ENCODE measurements at places on chromosomes 6 and 20.

DNA sequence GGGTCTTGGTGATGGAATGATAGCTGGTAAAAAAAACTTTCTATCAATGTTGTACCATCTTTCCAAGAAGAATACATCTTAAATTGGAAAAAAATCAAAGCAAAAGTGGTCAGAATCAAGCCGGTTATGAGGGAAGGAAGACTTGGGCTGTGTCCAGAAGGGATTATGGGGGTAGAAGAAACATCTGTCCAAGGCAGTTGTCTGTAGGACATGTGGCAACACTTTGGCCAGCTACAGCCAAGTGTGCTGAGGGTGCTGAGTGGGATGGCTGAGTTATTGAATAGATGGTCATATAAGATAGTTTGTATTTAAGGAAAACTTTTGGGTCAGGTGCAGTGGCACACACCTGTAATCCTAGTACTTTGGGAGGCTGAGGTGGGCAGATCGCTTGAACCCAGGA lies 38.4 kb downstream of the INSM1 start:
- DNase-seq, result no peak

GRCh38 chr20:12528591-12529041 lies 480.2 kb upstream of the SPTLC3 start:
- no peak for DNase-seq

GRCh38 chr6:157516319-157517026 lies 135.5 kb downstream of the ZDHHC14 start:
- no peak for DNase-seq

- no peak for DNase-seq
Observed at GRCh38 chr6:139764498-139764986, 390.1 kb upstream of the CITED2 start.

DNA sequence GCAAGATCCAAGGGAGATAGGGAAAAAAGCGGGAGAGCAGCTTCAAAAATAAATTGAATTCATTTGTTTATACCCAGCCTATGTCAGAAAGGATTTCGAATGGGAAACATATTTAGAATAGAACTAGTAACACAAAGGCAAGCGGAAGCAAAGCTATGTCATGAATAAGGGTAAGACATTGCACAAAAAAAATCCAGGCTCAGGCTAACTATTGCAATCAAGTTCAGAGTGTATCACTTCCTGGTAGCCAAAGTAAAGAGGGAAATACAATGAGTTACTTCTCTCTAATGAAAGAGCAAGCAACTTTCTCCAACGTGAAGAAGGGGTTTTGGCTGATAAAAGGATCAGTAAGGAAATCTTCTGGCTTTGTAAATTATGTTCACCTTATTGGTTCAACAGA lies 212.8 kb downstream of the ZMYND8 start:
- no peak for DNase-seq

DNA sequence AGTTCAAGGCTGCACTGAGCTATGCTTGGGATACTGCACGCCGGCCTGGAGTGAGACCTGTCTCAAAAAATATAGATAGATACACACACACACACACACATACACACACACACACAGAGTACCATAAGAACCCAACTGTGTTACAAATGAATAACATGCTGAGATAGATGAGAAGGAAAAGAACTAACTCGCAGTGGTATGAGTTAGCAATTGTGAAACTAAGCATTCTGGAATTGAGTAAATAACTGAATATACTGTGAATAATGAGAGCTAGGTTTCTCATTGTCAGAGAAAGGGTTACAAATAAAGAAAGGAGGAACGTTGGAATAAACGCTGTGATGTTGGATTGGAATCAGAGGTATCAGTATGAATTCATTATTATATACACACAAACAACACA lies 14.6 kb upstream of the FAXC start:
- no peak for DNase-seq

DNA sequence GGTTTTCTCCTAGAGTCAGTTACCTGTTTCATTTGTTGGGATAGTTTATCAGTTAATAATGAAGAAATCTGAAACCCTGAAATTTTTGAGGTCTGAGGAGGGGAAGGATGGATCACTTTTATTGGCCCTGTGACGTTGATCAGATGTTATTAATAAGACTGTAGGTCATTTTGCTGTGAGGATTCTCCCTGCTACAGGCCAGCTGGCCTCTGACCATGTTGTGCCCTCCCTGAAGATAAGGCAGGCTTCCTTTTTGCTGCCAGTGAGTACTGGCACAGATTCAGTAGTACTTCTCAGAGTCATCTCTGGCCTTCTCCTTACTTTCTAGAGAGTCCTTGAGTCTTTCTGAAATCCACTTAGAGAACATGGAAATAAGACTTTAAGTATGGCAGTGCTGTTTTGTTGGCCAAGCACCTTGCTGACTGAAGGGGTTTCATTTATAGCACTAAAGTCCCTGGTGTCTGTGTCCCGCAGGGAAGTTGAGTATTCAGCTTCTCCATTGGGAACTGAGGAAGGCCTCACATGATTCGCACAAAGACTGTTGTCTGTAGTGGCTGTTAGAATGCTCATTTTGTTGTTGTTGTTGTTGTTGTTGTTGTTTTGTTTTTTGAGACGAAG lies 202.6 kb downstream of the DTNBP1 start:
- no peak for DNase-seq

- DNase-seq, result no peak
Observed at GRCh38 chr6:170444811-170445211, 108.3 kb downstream of the PSMB1 start.

- DNase-seq, result no peak
Observed at GRCh38 chr6:111551521-111552231, 54.0 kb downstream of the TRAF3IP2 start.

DNA sequence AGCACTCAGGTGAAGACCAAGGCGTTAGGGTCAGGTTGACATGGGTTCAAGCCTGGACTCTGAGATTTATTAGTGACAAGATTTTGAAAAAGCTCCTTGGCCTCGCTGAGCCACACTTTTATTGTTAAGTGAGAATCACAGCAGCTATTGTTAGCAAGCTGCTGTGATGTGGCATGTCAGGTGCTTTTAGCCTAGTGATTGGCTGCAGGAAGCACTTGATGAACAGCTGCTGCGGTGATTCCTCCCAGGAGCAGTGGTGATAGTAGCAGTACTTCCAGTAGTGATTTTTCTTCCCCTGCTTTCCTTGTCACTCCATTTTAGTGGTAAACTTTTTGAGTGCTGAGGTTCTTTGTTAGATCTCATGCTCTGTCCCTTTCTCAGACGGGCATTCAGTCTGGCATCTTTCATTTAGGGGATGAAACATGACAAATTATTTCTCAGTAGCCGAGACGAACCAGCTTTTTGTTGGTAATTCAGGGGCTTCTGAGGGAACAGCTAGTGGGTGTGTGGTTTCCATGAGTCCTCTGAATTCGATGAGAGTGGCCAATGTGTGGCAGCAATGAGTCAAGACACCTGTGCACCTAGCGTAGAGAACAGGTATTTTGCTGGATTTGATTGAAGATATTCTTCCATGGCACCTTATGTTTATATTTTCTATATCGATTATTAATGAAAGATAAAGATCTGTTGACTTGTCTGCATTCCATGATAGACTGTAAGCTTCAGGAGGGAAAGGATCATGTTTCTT lies 696.7 kb downstream of the DHX35 start:
- no peak for DNase-seq

GRCh38 chr20:62655282-62656196 lies 13.2 kb downstream of the SLCO4A1 start:
- DNase-seq, result no peak

GRCh38 chr6:105649192-105649591 lies 246.3 kb upstream of the PREP start:
- DNase-seq, result no peak

- no peak for DNase-seq
Observed at GRCh38 chr6:33727126-33727525, 15.6 kb upstream of the UQCC2 start.

GRCh38 chr6:25446830-25447569 lies 167.8 kb downstream of the CARMIL1 start:
- DNase-seq, result no peak

GRCh38 chr6:100662264-100662663 lies 197.5 kb upstream of the SIM1 start:
- DNase-seq, result no peak

- DNase-seq, result no peak
Observed at GRCh38 chr20:56155625-56156024, 92.9 kb upstream of the MC3R start.

- no peak for DNase-seq
Observed at GRCh38 chr6:163563318-163563717, 148.8 kb downstream of the QKI start.

GRCh38 chr20:38844963-38845362 lies 39.5 kb downstream of the PPP1R16B start:
- no peak for DNase-seq

DNA sequence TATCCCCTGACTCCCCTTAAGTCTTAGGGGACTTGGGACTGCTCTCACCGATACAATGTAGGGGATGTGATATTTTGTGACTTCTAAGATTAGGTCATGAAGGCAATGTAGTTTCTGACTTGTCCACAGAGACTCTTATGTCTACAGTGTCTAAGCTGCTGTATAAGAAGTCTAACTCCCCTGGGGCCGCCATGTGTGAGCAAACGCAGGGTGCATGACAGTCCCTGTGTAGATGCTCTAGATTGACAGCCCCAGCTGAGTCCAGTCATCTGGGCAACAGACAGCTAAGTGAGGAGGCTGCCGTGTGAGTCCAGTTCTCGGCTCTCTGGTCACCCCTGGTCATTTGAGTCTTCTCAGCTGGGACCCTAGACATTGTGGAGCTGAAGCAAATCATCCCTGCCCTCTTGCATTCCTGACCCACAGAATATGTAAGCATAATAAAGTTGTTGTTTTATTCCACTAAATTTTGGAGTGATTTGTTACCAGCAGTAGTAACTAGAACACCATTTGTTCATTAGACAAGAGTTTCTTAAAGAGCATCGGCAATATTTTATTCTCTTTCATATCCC lies 743.3 kb upstream of the CHD6 start:
- no peak for DNase-seq

GRCh38 chr6:142857796-142858555 lies 87.0 kb downstream of the HIVEP2 start:
- DNase-seq, result no peak

GRCh38 chr20:60752741-60753420 lies 499.2 kb upstream of the CDH4 start:
- no peak for DNase-seq

DNA sequence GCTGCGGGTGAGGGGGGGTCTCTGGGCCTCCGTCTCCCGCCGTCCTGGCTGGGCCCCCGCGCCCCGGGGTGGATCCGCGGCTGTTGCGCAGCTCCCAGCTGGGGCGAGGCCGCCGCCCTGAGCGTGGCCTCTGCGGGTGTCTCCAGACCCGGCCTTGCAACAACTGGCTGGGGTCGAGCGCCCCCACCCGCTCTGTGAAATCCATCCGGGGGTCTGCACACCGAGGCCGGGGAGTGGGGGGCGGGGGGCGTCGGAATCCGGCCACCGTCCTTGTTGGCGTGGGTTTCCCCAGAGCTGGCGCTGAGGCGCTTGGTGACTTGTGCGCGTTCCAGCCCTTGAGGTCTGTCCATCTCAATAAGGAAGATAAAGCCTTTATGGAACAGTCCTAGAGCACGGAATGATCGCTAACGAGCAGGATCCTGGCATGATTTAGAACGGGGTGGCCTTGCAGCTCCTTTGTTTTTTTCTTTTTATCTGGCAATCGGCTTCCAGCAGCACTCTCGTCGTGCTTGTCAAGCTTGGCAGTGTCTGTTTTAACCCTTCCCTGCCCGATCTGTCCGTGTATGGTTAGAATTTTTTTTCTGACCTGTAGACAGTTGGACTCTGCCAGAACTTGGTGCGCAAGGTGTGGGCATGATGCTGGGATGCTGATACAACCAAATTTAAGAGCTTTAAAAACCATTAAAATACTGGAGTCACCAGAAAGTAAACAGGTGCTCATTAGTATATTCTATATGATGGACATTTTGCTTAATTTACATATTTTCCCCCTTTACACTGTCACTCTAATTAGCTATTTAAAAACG lies 675 bp downstream of the DSTN start:
- no peak for DNase-seq

- DNase-seq, result no peak
Observed at GRCh38 chr6:150535151-150535804, 64.4 kb upstream of the PLEKHG1 start.

- DNase-seq, result no peak
Observed at GRCh38 chr20:60192326-60192725, 234.1 kb downstream of the CDH26 start.

GRCh38 chr20:24770628-24771541 lies 178.2 kb upstream of the CST7 start:
- DNase-seq, result no peak

- DNase-seq, result peak; percentile 51
Observed at GRCh38 chr20:32743237-32744112, at the start of gene COMMD7. Gene COMMD7, minus strand, starts transcription at chr20:32743467. Its CDS starts 76 bp downstream, at chr20:32743391.

DNA sequence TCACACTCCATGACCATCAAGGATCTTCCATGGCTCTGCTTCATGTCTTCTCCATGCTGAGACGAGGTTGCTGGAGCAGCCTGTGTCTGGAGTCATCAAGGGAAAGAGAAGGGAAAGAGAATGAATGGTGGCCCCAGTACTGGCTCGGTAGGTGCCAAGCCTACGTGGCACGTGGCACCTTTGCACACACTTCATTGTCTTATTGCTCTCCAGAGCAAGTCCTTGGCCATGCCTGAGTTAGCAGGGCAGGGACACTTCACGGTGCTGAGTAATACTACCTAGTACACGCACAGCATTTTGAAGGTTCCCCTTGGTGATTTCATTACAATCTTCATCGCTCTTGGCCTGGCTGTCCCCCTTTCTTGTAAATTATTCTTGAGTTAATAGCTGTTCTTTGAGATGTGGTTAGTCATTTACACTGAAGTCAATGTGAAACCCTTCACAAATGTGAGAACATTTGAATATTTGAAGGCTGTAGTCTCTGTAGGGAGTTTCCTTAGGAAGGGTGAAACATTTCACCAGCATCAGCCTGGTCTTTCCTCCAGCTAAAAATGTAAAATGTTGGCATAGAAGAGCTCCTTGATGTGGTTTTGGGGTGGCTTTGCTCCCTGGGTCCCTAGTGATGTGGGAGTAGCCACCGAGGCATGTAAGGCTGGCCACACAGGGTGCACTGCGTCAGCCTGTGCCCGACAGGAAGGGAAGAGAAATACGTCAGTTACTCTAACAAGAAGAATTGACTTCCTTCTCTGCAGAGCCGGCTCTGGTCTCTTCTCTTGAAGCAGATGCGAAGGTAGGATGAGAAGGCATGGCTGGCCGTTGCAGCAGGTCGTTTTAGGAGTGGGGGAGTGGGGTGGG lies at the start of gene SYTL3:
Gene SYTL3 (plus strand): TSS at position 766 of the 855 bp plus-strand sequence. CDS start 13,215 bp downstream, outside the sequence.
- peak; percentile 54 for DNase-seq

- DNase-seq, result no peak
Observed at GRCh38 chr6:158077676-158078075, 90.4 kb downstream of the SERAC1 start.

DNA sequence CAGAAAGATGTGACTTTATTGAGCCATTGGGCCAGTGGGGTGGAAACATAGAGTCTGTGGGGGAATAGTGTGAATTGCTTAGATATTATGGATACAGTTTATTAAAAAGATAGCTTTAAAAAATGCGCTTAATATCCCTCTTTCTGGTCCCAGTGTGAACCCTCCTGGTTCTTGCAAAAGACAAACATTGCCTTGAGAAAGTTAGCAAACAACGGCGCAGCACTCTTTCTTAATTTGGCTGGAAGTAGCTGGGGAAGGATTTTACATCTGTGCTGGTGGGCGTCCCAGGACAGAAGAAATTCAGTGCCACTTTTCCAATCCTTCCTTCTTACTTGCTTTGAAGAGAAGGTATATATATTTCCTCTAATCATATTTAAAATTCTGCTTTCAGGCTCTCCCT lies 191.4 kb upstream of the ZFP64 start:
- no peak for DNase-seq
